Common myeloid progenitor, CD34-positive (primary cell): ENCODE measurements at places on chromosomes 11 and 22.

GRCh38 chr22:39488563-39489083 is 13.5 kb upstream of the MIEF1 start:
- no peak overlapping the region for H3K27ac ChIP-seq
- no peaks in the 10 kb centered on the region for H3K27me3 ChIP-seq

GRCh38 chr22:24051568-24051967 is 40.5 kb downstream of the CABIN1 start:
- H3K36me3 ChIP-seq: peaks cover 85% of the 10 kb centered on the region
- H3K27me3 ChIP-seq: no peaks in the 10 kb centered on the region
- H3K4me3 ChIP-seq: no peak overlapping the region
- no peaks in the 10 kb centered on the region for H3K4me1 ChIP-seq
- DNase-seq: no peak

- H3K27ac ChIP-seq: peak overlapping the region; percentile 30
- no peaks in the 10 kb centered on the region for H3K27me3 ChIP-seq
- H3K4me1 ChIP-seq: peaks cover 14% of the 10 kb centered on the region
- H3K4me3 ChIP-seq: no peak overlapping the region
Measured at GRCh38 chr11:9739123-9739900, 75.4 kb downstream of the SWAP70 start.

GRCh38 chr11:86863476-86863875 is 63.1 kb downstream of the PRSS23 start:
- no peak overlapping the region for H3K4me3 ChIP-seq
- DNase-seq: no peak
- no peak overlapping the region for H3K27ac ChIP-seq
- H3K27me3 ChIP-seq: no peaks in the 10 kb centered on the region
- H3K4me1 ChIP-seq: no peaks in the 10 kb centered on the region
- H3K36me3 ChIP-seq: no peaks in the 10 kb centered on the region

DNA sequence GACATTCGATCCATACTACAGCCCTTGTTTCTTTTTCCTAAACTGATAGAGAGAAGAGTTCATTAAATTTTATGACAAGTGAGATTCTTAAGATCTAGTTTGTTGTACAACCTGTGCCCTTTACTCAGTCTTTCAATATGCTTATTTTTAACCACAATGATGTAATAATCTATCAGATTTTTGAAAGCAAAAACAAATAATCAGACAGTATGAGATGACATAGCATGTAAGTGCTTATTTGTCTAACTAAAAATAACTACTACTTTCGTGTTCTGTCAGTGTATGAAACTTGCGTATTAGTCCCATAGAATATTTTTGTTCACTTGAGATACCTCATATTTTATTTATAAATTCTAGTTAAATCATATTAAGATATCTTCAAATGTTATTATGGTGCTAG is 33.2 kb downstream of the RAB39A start:
- DNase-seq: no peak
- H3K36me3 ChIP-seq: no peaks in the 10 kb centered on the region
- no peak overlapping the region for H3K4me3 ChIP-seq
- H3K27ac ChIP-seq: no peak overlapping the region
- H3K4me1 ChIP-seq: no peaks in the 10 kb centered on the region

GRCh38 chr11:66749091-66749490 is 20.1 kb upstream of the SPTBN2 start:
- no peaks in the 10 kb centered on the region for H3K27me3 ChIP-seq
- H3K4me3 ChIP-seq: no peak overlapping the region

DNA sequence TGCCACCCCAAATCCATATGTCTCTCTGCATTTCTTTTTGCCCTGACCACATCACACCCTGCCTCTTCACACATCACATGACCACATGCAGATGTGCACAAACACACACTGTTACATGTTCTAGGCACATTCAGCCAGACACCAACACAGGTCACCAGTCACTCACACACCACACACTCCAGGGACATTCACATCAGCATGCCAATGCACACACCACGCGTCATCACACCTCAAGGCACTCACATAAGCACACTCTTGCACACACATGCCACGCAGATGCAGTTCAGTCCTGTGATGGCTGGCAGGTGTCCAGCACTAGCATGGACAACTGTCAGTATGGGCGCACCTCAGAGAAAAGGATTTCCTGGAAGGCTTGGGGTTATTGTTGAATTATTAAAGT is 77.0 kb upstream of the MYOD1 start:
- H3K27ac ChIP-seq: no peak overlapping the region
- H3K4me3 ChIP-seq: no peak overlapping the region
- H3K36me3 ChIP-seq: no peaks in the 10 kb centered on the region
- no peak for DNase-seq

GRCh38 chr11:110000031-110000502 is 93.1 kb upstream of the ZC3H12C start:
- no peak overlapping the region for H3K27ac ChIP-seq
- peaks cover 18% of the 10 kb centered on the region for H3K4me1 ChIP-seq
- H3K27me3 ChIP-seq: no peaks in the 10 kb centered on the region
- DNase-seq: peak; percentile 72
- no peaks in the 10 kb centered on the region for H3K36me3 ChIP-seq
- no peak overlapping the region for H3K4me3 ChIP-seq

- peak within 1 kb of the TSS; percentile 87 for H3K4me3 ChIP-seq
- H3K27me3 ChIP-seq: no peaks in the 10 kb centered on the region
- no peaks in the 10 kb centered on the region for H3K36me3 ChIP-seq
- H3K27ac ChIP-seq: peak within 1 kb of the TSS; percentile 82
Measured at GRCh38 chr11:5624489-5625279, at the start of gene TRIM34. TSS of gene TRIM34 (plus strand) at chr11:5625001. CDS start at chr11:5632332, 7,331 bp downstream.

DNA sequence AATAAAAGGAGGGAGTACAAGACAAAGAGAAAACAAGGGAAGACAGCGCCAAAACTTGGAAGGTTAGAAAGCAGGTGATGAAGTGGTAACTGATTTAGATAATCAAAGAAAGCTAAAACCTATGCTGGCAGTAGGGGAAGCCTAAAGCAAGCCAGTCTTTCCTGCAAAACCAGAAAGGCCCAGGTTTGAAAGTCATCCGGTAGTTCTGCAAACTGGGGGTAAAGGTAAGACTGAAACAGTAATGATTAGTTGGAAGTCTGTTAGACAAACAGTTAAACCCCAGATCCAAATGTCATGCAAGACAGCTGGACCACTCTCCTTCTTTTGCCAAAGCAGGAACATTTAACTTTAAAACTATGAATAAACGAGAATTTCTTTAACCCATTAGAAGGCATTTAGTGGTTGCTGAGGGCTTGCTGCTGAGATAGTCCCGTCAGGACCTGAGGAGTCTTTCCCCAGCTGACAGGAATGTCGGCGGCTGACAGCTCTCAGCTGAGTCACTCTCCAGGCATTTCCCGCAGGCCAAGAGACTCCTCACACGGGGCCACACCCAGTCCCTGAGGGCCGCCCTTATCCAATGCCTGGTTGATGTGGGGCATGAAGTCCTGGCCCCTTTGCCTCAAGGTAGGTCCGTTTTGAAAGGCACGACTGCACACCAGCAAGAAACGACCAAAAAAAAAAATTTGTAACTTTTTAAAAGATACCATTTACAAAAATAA is 36.3 kb upstream of the CFAP300 start:
- no peaks in the 10 kb centered on the region for H3K4me1 ChIP-seq
- DNase-seq: no peak
- H3K36me3 ChIP-seq: no peaks in the 10 kb centered on the region
- H3K27me3 ChIP-seq: peaks cover 12% of the 10 kb centered on the region
- H3K4me3 ChIP-seq: no peak overlapping the region
- no peak overlapping the region for H3K27ac ChIP-seq

- peak; percentile 95 for DNase-seq
- no peaks in the 10 kb centered on the region for H3K27me3 ChIP-seq
- H3K27ac ChIP-seq: peak overlapping the region; percentile 65
- peaks cover 3% of the 10 kb centered on the region for H3K4me1 ChIP-seq
- peaks cover 28% of the 10 kb centered on the region for H3K36me3 ChIP-seq
Measured at GRCh38 chr11:126345759-126346585, 9.5 kb upstream of the ST3GAL4 start.

- H3K27ac ChIP-seq: no peak overlapping the region
- no peaks in the 10 kb centered on the region for H3K4me1 ChIP-seq
- H3K27me3 ChIP-seq: no peaks in the 10 kb centered on the region
- no peak for DNase-seq
- no peaks in the 10 kb centered on the region for H3K36me3 ChIP-seq
Measured at GRCh38 chr11:6778518-6778917, 4.3 kb upstream of the OR2AG1 start.

GRCh38 chr11:120682866-120683265 is 171.3 kb downstream of the GRIK4 start:
- H3K4me1 ChIP-seq: no peaks in the 10 kb centered on the region
- no peak overlapping the region for H3K4me3 ChIP-seq
- peaks cover 40% of the 10 kb centered on the region for H3K27me3 ChIP-seq
- no peak overlapping the region for H3K27ac ChIP-seq
- no peak for DNase-seq
- H3K36me3 ChIP-seq: no peaks in the 10 kb centered on the region

- no peak for DNase-seq
- no peak overlapping the region for H3K4me3 ChIP-seq
- peaks cover 20% of the 10 kb centered on the region for H3K27me3 ChIP-seq
- no peak overlapping the region for H3K27ac ChIP-seq
- peaks cover 14% of the 10 kb centered on the region for H3K36me3 ChIP-seq
Measured at GRCh38 chr11:120231963-120232362, 8.0 kb upstream of the POU2F3 start.

GRCh38 chr22:26170795-26171580 is 1.7 kb downstream of the SEZ6L start:
- DNase-seq: peak; percentile 53
- no peaks in the 10 kb centered on the region for H3K36me3 ChIP-seq
- no peak overlapping the region for H3K27ac ChIP-seq
- H3K4me1 ChIP-seq: no peaks in the 10 kb centered on the region
- H3K4me3 ChIP-seq: no peak overlapping the region

DNA sequence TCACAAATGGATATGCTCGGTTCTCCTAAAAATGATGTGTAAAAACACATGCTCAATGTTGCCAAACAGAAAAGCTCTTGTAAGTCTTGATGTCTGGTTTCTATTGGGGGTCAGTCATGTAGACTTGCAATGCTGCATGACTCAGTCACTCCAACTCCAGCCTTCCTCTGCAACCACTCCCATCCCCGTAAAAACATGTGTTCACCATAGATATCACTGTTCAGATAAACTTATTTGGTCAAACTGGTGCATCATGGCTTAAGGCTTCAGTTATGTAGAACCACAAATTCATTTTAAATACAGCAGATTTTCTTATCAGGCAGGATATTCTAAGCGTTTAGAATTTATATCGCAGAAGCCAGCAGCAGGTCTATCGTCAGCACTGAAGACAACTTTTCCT is 298.4 kb upstream of the LUZP2 start:
- no peak overlapping the region for H3K27ac ChIP-seq
- H3K27me3 ChIP-seq: no peaks in the 10 kb centered on the region
- no peaks in the 10 kb centered on the region for H3K36me3 ChIP-seq
- no peak overlapping the region for H3K4me3 ChIP-seq
- H3K4me1 ChIP-seq: no peaks in the 10 kb centered on the region

GRCh38 chr22:48772286-48772907 is 1055.3 kb downstream of the BRD1 start:
- H3K36me3 ChIP-seq: no peaks in the 10 kb centered on the region
- no peaks in the 10 kb centered on the region for H3K4me1 ChIP-seq
- H3K4me3 ChIP-seq: no peak overlapping the region
- no peak overlapping the region for H3K27ac ChIP-seq
- DNase-seq: no peak

DNA sequence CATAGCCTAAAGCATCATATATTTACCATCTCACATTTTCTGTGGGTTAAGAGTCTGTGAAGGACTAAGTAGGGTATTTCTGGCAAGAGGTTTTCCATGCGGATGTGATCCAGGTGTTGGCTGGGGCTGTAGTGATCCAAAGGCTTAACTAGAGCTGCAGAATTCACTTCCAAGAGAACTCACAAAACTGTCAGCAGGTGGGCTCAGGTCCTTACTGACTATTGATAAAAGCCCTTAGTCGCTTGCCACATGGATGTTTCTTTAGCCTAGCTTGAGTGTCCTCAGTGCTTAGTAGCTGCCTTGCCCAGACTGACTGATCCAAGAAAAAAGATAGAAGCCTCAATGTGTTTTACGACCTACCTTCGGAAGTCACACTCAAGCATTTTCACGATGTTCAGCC is 250.8 kb downstream of the CNTN5 start:
- no peak overlapping the region for H3K27ac ChIP-seq
- DNase-seq: no peak
- no peaks in the 10 kb centered on the region for H3K4me1 ChIP-seq
- no peak overlapping the region for H3K4me3 ChIP-seq
- H3K36me3 ChIP-seq: no peaks in the 10 kb centered on the region
